Uterine smooth muscle cell (primary cell): ENCODE measurements at places on chromosomes 4 and X. TPM values are rescaled to one million over a fixed set of nuclear protein-coding genes. Genes with fewer than 3 reads are reported as not detected.

The PNMA6F gene
- not detected in 2 replicates for total RNA-seq

The MCTS1 gene
- total RNA-seq, result 30.6 and 48.9 TPM in 2 replicates

The CHIC1 gene
- total RNA-seq, result 10.6 and 11.0 TPM in 2 replicates

The CXCL10 gene
- total RNA-seq, result not detected in 2 replicates

The S100G gene
- not detected in 2 replicates for total RNA-seq

The GAB1 gene
- total RNA-seq, result 8.9 and 12.5 TPM in 2 replicates

The KIAA1210 gene
- total RNA-seq, result under 0.01 TPM in 1 of 2 replicates, not detected in the other

The NPY2R gene
- not detected in 2 replicates for total RNA-seq

The FGFBP1 gene
- not detected in 2 replicates for total RNA-seq

The UGT2B15 gene
- total RNA-seq, result not detected in 2 replicates

The MTHFD2L gene
- total RNA-seq, result 16.2 and 19.9 TPM in 2 replicates

The FAT1 gene
- 76.7 and 159 TPM in 2 replicates for total RNA-seq
